ENCODE measurements at places on chromosomes 2 and 18. TPM values are rescaled to one million over a fixed set of nuclear protein-coding genes. Genes with fewer than 3 reads are reported as not detected.

Gene KYNU
- total RNA-seq, result 1.7 TPM

Gene KATNAL2
- total RNA-seq, result 1.2 TPM

Gene INPP5D
- total RNA-seq, result 21.6 TPM

Gene CTAGE1
- not detected for total RNA-seq

Gene ASB18
- not detected for total RNA-seq

Gene SCG2
- not detected for total RNA-seq

Gene TUBA4B
- total RNA-seq, result not detected

Gene SOX11
- total RNA-seq, result not detected

Gene TRIM43
- total RNA-seq, result not detected

Gene CFC1
- total RNA-seq, result not detected

Gene RUFY4
- total RNA-seq, result not detected

Gene NCKAP5
- total RNA-seq, result 1.3 TPM

Gene DSG1
- total RNA-seq, result 0.38 TPM

Gene CHAC2
- total RNA-seq, result 17.5 TPM

Gene GNLY
- total RNA-seq, result not detected

Gene NOL4
- total RNA-seq, result 1.9 TPM

Gene C2orf81
- 4.8 TPM for total RNA-seq

Gene BCL2L11
- total RNA-seq, result 1.1 TPM

Gene COX5B
- total RNA-seq, result 446 TPM

Gene FOXI3
- total RNA-seq, result not detected

Gene PLCL1
- total RNA-seq, result not detected

Gene SLC5A6
- total RNA-seq, result 49.7 TPM

Gene HK2
- 17.5 TPM for total RNA-seq

Gene DSC3
- 64.9 TPM for total RNA-seq

Gene AGXT
- total RNA-seq, result not detected
